NCI-H187 treated with DMSO at 0.1 percent for 48 hours (cell line): ENCODE measurements at places on chromosomes 1 and 21.

GRCh38 chr1:8170059-8170835 is 144.1 kb upstream of the ERRFI1 start:
- DNase-seq, result no peak

DNA sequence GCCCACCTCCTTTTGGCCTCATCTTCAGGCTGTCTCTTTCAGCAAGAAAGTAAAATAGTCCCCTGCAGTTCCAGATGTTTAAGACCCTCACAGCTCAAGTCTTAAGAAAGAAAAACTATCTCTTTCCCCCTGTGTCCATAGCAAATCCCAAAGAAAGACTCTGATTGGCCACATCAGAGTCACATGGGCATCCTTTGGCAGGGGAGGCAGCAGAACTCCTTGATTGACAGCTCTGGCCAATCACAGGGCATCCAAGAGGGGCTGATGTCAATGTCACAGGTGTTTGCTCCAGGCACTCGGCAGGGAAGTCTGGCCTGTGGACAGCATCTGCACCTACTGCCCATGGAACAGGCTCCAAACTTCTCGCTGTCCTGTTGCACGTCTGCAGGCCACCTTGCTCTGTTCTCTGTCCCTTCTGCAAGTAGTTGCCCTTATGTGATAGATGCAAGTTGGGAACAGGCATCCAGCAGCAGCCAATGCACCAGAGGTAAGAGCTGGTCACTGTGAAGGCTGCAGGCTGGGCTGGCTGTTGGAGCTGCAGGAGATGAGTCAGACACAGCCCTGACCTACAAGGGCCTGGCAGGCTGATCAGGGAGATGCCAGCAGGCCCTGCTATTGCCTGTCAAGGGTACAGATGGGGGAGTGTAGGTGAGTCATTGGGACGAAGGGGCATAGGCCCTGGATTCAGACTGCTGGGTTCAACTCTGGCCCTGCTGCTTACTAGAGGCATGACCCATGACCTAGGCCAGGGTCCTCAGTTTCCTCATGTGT is 96.8 kb upstream of the TMEM51 start:
- no peak for DNase-seq

GRCh38 chr1:29392486-29393450 is 156.4 kb downstream of the PTPRU start:
- no peak for DNase-seq

GRCh38 chr1:32878183-32878582 is 7.5 kb upstream of the FNDC5 start:
- no peak for DNase-seq

- peak; percentile 68 for DNase-seq
Measured at GRCh38 chr21:41338455-41338854, 21.9 kb downstream of the FAM3B start.

DNA sequence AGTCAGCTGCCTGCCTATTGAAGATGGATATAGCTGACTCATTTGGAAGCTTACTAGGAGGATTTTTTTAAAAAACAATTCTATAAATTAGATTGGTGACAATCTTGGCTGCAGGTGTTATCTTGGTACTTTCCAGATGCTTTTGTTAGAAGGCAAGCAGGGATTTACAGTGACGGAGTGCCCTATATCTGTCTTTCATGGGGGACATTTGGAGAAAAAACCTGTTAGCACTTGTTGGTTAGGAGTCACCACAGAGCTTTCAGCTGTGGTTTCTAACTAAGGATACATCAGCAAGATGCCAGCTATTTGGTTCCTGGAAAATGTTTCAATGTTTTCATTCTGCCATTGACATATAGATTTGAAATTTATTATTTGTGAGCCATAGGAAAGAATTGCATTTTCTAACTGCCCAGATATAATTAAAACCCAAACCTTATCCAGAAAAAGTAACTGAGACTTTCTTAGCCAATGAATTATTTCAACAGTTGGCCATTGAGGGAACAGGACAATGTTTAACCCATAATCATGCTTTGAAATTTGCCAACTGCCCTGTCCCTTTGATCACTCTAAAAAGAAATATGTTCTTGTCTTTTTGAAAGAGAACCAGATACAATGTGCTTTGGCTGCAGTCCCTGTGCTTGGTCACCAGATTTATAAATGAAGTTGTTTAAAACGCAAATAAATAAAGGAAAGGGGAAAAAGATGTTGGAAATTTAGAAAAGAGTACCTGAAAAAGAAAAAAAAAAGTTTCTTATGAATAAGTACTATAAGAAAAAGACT is 761.0 kb upstream of the CXADR start:
- no peak for DNase-seq

- no peak for DNase-seq
Measured at GRCh38 chr1:55318116-55318817, 103.1 kb upstream of the USP24 start.

GRCh38 chr1:76763738-76764137 is 103.5 kb upstream of the ST6GALNAC5 start:
- DNase-seq, result no peak

DNA sequence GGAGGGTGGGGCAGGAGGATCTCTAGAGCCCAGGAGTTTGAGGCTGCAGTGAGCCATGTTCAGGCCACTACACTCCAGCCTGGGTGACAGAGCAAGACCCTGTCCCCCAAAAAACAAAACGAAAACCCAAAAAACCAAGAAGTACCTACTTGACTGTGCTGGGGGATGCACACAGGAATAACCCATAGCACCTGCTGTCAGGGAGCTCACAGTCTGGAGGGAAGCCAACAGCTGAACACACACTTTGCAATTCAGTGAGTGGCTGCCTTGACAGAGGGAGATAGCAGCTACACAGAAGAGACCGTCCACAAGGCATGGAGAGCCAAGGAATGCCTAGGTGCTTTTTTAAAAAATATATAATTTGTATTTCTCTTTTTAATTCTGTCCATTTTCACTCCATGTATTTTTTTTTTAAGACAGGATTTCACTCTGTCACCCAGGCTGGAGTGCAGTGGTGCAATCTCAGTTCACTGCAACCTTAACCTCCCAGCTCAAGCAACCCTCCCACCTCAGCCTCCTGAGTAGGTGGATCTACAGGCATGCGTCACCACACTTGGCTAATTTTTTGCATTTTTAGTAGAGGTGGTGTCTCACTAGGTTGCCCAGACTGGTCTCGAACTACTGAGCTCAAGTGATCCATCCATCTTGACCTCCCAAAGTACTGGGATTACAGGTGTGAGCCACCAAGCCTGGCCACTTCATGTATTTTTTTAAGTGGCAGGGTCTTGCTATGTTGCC is 68.7 kb downstream of the NID1 start:
- no peak for DNase-seq

DNA sequence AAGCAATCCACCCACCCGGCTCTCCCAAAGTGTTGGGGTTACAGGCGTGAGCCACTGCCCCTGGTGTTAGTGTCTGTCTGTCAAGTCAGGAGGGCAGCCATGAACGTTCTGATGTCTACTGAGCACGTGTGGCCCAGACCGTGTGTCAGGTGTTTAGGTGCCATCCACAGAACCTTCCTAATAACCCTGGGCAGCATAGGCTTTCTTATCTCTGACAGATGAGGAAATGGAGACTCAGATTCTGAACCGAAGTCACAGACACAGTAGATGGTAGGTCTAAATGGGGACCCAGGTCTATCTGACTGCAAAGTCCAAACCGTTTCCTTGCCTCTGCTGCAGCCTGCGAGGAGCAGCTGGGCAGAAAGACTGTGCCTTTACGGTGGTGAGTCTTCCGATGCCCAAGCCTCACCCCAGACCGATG is 622 bp upstream of the IL6R start:
- DNase-seq, result no peak

- no peak for DNase-seq
Measured at GRCh38 chr1:179826626-179827280, 50.9 kb downstream of the TOR1AIP2 start.

DNA sequence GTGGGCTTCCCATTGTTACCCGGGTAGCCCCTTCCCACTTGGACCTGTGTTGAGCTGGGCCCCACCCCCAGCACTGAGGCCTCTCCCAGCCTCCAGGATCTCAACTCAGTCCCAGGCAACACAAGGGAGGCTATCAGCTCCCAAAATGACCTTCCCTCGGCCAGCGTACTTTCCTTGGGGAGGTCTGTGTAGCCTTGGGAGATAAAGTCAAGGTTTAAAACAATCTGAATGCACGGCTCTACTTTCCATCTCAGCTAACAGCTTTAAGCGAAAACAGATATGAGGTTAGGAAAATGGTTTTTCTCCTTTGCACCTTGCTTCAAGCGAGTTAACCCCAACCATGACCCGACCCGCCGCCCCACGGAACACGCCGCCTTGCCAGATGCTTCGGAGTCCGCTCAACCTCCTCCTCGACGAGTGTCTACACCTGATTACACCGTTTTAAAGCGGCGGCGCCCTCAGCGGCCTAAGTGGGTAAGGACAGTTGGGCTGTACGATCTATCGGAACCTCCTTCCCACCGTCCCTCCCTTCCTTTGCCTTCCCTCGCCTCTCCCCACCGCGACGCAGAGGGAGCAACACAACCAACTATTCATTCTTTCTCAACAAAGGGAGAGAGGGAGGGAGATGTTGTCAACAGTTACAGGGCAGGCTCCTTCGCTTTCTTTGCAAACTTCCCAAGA is 1.1 kb downstream of the BCAR3 start:
- DNase-seq, result no peak

GRCh38 chr1:226762988-226763904 is 24.2 kb upstream of the ITPKB start:
- DNase-seq, result no peak

GRCh38 chr1:180540697-180541594 is 17.8 kb upstream of the OVAAL start:
- DNase-seq, result no peak

GRCh38 chr1:55622074-55622473 is 406.9 kb upstream of the USP24 start:
- no peak for DNase-seq

GRCh38 chr1:5967351-5968160 is 24.7 kb downstream of the NPHP4 start:
- no peak for DNase-seq

GRCh38 chr1:162138112-162138511 is 68.6 kb downstream of the NOS1AP start:
- no peak for DNase-seq

GRCh38 chr1:93999840-94000415 is 90.7 kb upstream of the GCLM start:
- DNase-seq, result no peak

DNA sequence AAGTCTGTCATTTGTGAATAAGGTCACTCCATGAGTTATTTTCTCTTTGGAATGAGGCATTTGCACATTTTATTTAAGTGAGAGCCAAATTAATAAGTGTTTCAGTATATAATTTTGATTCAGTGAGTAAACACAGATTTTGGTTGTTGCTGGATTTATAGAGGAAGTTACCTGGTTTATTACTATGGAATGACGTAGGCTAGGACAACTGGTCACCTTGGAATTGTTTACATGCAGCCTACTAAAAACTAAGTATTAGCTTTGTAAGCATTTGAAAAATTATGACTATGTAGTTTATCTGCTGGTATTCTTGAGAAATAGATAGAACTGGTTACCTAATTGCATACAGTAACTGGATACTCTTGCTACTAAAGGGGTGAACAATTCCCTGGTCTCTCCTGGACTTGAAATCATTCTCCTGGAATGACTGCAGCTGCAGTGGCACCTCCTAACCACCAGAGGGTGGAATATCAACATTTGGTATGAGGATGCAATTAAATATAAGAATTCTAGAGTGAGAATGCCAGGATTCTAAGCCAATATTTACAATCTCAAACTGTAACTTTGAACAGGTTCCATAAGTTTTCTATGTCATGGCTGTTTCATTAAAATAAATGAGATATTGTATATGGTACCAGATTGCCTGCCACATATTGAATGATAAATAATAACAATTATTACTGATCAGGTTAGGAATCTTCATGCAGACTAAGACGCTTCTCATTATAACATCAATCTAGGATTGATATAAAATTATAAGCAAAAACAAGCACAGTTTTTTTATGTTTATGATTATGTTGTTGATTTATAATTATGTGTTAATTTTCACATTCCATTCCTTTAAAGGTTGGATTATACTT is 3.5 kb upstream of the KRTAP27-1 start:
- no peak for DNase-seq

GRCh38 chr1:147651466-147651865 is 18.9 kb downstream of the ACP6 start:
- no peak for DNase-seq

DNA sequence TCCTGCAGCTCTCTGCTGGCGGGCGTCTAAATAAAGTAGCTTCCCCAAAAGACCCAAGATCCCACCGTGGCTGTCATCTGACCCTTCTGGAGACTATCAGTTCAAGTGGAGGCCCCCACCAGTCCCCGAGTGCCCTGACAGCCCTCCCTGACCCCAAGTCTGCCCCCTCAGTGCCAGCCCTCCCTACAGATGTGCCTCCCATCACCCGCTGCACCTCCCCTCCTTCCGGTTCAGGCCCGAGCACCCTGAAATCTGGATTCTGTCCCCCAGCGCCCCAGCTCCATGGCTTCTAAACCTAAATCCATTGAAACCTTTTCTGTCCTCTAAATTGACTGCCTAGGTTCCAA is 595 bp downstream of the IL10RB start:
- DNase-seq, result no peak

- no peak for DNase-seq
Measured at GRCh38 chr1:42178249-42178648, 13.7 kb upstream of the GUCA2A start.

GRCh38 chr1:40870135-40870728 is 8.1 kb upstream of the CITED4 start:
- DNase-seq, result no peak

- DNase-seq, result no peak
Measured at GRCh38 chr1:111496398-111496797, 7.0 kb downstream of the ADORA3 start.

DNA sequence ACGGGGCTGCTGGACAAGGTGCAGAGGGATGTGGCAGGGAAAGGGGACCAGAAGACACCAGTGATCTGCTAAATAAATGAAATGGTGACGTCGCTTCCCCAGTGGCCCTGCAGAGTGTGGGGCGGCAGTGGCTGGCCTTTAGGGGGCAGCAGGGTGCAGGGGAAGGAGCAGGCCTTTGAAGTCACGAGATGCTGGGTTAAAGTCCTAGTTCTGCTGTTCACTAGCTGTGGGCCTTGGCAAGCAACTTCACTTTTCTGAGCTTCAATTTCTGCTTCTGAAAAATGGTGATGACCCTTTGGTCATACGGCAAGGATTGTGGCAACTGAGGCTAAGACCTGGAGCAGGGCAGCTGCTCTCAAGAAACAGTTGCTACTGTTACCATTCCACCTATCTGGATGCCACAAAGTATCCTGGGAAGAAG is 9.2 kb upstream of the GALE start:
- DNase-seq, result peak; percentile 11

- DNase-seq, result no peak
Measured at GRCh38 chr1:234398849-234399381, 25.7 kb downstream of the COA6 start.

DNA sequence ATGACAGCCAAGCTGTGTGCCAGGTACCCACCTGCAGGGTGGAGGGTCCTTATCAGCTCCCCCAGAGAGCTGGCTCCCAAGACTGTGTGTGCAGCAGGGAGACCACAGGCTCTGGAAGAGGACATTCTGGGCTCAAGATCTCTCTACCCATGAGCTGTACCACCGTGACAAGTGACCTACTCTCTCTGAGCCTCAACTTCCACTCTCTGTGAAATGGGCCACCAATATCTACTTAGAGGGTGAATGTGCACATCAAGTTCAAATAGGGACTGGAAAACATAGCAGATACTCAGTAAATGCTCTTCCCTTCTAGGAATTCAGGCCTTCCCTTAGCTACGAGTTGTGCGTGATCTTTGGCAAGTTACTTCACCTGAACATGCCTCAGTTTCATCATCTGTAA is 1.5 kb downstream of the SLC30A2 start:
- no peak for DNase-seq
